ENCODE measurements at places on chromosomes 12 and 14.

DNA sequence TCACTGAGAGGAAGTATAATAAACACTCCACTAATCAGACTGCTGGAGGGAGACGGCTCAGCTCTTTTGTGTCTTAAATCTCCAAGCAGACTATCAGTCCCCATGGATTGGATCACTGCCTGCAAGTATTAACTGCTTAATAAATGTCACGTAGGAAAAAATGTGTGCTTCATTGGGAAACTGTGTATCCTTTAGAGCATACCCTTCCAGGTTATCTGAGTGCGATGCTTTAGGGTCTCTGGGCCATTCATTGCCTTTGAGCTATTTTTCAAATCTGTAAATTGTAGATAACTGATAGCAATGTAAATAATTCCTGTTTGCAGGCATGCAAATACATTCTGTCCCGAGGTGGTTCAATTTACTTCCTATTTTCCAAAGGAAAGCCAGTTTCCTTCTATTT lies 45.0 kb upstream of the VASH1 start:
- no peak for DNase-seq

DNA sequence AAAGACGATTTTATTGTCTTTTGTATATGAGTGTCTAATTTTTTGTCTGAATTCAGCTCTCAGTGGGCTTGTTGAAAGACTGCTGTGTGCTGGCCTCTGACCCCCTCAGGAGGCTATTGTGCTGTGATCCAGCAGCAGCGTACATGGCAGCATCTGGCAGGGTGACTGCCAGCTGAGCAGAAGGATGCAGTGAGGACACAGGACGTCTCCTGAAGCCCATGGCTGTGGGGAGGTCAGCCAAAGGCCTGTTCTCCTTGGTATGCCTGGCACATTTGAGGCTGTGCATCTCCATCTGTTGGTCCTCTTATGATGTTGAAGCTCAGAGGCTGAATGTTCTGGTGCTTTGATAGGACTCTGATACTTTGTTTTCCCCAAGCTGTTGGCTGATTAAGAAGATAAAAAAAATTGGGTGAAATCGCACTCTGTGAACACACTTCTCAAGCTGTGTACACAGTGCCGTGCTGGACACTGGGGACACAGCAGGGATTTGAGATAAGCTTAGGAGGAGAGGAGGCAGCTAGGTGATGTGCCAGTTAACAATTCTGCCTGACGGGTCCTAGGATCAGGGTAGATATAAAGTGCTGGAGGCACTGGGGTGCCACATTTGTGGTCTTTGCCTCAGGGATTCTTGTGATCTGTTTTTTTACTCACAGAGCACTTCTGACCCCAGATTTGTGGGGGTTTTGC lies 37.5 kb downstream of the EID3 start:
- no peak for DNase-seq

DNA sequence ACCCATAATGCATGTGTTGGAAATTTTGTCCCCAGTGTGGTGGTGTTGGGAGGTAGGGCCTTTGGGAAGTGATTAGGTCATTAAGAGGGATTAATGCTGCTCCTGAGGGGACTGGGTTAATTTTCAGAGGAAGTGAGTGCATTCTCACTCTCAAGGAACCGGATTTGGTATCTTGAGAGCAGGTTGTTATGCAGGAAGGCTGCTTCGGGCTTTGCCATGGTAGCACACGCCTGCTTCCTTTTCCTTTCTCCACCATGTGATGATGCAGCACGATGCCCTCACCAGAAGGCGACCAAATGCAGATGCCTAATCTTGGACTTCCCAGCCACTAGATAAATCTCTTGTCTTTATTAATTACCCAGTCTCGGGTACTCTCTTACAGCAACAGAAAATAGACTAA lies 257.1 kb downstream of the SSPN start:
- no peak for DNase-seq

DNA sequence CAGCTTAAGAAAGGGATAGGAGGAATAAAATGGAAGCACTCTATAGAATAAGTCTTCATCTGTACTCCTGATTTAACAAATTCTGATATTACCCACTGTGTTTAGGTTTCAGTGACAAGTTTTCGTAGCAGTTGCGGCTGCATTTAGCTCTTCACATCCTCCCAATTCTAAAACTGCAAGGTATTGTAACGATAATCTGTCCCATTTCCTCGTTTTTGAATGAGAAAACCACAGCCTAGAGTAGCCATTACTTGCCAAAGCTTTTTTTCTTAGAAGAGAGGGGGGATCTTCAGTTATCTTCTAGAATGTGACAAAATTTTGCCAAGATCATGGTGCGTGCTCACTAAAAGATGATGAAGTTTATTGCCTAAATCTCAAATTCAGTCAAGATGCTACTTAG lies 155.8 kb downstream of the PDE3A start:
- no peak for DNase-seq

- DNase-seq = no peak
Observed at GRCh38 chr12:11654338-11654737, 4.9 kb downstream of the ETV6 start.

- no peak for DNase-seq
Observed at GRCh38 chr14:70436867-70437266, 15.1 kb upstream of the ADAM21 start.

GRCh38 chr12:70756118-70756517 lies 118.9 kb upstream of the PTPRB start:
- DNase-seq = no peak

GRCh38 chr12:29164477-29165393 lies 15.7 kb downstream of the FAR2 start:
- no peak for DNase-seq

DNA sequence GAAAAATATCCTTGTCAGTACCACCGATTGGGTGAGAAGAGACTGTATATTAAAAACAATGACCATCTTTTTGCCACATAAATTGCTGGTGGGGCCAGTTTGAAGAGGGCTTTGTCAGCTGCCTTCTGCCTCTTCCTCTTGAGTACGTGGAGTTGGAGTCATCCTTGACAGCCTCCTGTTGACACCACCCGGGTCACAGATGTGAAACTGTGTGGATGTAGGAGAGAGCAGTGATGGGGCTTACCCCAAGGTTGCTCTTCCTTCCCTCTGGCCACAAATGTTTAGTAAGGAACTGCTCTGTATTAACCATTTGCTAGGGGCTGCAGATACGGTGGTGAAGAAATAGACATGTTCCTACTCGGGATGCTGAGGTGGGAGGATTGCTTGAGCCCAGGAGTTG lies 12.2 kb downstream of the PTPN11 start:
- no peak for DNase-seq

DNA sequence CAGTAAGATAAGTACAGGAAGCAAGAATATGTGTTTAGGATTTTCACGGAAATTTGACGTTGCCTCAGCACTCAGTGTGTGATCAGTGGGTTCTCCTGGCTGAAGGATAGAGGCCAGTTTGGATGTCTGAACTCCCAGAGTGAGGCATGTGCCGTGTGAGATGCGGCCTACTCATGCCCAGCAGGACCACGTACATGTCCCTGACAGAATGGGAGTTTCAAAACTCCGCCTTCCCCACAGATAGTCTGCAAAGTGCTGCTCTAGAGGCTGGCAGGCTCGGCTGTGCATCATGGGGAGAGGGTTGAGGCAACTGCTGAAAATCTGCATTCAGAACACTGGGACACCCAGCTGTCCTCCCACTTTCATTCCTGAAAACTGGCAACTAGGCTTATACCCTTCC lies 58.3 kb downstream of the NINJ2 start:
- DNase-seq = no peak

- DNase-seq = peak; percentile 76
Observed at GRCh38 chr12:46266869-46267574, 1.8 kb downstream of the SLC38A1 start.

GRCh38 chr12:57092529-57092862 lies 3.6 kb downstream of the NAB2 start:
- no peak for DNase-seq

GRCh38 chr14:78798757-78799156 lies 628.6 kb downstream of the NRXN3 start:
- DNase-seq = no peak

DNA sequence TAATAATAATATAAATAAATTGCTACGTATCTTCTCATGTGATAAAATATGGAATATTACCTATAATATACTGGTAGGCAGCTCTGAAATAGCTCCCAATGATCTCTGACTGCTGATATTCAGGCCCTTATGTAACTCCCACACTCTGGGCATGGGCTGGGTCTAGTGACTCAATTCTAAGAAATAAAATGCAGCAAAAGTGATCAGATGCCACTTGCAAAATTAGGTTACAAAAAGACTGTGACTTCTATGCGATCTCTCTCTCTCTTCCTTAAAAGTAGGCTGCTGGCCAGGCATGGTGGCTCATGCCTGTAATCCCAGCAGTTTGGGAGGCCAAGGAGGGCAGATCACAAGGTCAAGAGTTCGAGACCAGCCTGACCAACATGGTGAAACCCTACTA lies 10.3 kb upstream of the CACNB3 start:
- DNase-seq = no peak

DNA sequence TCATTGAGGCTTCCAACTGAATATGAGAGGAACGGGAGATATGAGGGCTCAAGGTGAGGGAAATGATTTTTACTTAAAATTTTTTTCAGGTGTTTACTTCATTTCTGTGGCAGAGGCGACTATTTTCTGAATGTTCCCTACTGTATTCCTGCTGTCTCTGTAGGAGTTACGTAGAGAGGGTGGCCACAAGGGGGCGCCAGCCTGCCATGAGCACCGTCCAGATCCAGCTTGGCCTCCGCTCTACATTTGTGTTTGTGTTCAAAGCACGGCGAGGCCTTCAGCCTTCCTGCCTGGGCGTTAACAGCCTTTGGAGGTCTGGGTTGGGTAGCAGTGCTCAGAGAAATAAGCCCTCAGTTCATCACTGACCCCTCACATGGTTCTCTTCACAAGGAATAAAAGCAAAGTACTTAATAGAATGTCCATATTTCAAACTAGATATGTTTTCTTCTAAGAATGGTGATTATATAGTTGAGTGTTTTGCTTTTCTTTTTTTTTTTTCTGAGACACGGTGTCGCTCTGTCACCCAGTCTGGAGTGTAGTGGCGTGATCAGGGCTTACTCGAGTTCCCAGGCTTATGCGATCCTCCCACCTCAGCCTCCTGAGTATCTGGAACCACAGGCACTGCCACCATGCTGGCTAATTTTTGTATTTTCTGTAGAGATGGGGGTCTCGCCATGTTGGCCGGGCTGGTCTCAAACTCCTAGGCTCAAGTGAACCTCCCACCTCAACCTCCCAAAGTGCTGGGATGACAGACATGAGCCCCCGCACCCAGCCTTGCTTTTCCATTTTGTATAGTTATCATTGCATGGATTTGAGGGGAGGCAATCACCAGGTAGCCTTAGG lies 22.3 kb downstream of the CKB start:
- DNase-seq = peak; percentile 89

- DNase-seq = no peak
Observed at GRCh38 chr12:48961801-48962200, 4.5 kb upstream of the ARF3 start.

DNA sequence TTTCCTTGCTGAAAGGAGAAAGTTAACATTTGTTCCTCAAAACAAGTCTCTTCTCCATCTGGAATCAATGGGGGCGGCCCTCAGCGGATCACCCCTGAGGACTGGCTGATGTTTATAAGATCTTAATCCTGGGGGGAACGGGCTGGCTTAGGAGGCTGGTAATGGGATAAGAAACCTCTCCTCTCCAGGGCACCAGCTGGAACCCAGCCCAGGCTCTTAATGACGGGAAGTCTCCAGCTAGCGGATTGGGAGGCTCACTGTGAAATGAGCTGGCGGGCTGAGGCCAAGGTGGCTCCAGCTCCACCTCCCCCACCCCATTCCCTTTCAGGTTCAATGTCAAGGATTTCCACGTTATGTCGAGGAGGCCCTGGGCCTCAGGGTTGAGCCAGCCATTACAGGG lies 1133.0 kb downstream of the VRK1 start:
- no peak for DNase-seq

GRCh38 chr12:89260841-89261637 lies 91.3 kb downstream of the DUSP6 start:
- DNase-seq = no peak

- DNase-seq = no peak
Observed at GRCh38 chr14:56162476-56162875, 44.3 kb downstream of the PELI2 start.

GRCh38 chr14:35341751-35342488 lies 49.7 kb downstream of the PSMA6 start:
- no peak for DNase-seq

DNA sequence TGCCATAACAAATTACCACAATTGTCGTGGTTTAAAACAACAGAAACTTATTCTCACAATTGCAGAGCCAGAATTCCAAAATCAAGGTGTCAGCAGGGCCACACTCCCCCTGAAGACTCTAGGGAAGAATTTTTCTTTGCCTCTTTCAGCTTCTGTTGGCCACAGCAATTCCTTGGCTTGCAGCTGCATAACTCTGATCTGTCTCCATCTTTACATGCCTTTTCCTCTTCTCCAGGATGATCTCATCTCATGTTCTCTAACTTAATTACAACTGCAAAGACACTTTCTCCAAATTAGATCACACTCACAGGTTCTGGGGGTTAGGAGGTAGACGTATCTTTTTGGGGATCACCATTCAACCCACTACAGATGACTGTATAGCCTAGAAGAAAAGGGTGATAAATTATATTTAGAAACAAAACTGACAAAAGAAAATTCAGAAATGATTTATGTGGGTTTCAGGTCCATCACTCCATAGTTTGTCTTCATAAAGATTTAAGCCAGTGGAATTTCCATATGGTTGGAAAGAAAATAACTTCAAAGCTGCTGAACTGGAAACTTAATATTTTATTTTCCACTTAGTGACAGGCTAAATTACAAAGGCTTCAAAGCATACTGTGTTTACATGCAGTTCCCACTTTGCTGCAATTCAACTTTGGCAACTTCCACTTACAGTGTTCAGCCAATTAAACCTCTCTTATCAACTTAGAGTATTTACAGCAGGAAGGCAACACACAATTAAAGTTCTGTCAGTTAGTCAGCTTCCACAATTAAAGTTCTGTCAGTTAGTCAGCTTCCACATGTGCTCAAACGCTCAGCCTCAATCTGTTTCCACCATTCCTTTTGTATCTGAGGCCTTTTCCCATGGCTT lies 213.3 kb downstream of the EPS8 start:
- DNase-seq = no peak

DNA sequence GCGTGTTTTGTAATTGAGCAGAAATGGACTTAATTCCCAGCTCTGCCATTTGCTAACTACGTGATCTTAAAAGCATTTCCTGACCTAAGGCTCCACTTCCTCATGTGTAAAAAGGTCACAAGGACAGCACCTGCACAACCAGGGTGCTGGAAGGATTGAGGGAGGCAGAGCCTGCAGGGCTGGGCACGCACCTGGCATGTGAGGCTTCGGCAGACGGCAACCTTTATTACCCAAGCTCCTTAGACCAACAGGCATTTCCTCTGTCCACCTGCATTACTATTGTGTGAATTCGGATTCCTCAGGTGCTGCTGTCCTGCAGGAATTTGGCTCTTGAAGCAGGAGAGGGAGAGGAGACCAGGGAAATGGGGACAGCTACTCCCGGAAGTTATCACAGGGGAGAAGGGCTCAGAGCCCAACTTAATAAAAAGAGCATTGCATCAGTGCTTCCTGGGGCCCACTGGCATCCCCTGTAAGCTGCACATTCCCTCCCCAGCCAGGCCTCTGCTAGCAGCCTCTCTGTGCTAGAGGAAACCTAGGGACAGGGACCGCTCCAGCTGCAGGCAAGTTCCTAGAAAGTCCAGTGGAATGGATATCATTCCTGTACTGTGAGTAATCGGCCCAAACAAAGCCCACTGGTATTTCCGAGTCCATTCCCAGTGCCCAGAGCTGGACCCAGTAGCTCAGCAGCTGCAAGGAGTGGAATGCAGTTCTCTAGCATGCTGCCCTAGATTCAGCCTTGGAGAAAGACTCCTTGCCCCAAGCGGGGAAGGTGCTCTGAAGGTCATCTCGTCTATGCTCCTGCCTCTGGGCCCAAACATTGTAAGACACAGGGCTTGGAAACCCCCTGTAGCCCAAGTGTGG lies 157.1 kb upstream of the CCND2 start:
- peak; percentile 47 for DNase-seq

- no peak for DNase-seq
Observed at GRCh38 chr12:90170740-90171139, 462.1 kb upstream of the ATP2B1 start.

All from type B pancreatic cell (in vitro differentiated cells).